ENCODE measurements at places on chromosomes 12 and 14.

DNA sequence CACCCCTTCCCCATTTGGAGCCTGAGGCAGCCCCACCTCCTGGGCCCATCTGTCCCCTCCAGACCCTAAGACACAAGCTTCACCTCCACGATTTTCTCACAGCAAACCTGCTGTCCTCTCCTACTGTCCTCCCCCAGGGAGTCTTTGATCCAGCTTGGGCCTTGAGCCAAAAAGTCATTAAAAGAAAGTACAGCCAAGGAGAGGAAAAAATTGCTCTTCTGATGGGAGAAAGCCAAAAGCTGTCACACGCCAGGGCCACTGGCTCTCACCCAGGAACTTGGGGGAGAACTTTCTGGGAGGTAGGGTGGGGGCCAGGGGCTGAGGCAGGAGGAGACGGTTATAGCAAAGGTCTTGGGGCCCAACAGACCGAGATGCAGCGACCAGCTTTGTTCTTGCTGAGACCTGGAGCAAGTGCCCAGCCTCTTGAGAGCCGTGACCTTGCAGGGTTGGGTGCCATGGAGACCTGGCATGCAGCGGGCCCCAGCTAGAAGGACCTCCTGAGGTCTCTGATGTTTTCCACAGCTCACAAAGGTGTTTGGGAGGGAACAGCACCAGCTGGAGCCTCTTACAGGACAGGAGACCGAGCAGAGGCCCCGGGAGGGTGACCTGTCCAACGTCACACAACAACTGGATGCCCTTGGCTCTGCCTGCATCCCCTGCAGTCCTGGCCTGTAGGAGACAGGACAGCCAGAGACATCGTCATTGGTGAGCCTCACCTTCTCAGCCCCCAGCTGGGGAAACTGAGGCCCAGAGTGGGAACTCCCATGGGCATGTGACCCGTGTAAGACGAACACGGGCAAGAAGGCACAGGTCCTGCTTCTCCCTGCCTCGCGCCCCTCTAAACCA, 124.5 kb downstream of the CALM1 start:
- DNase-seq = no peak

GRCh38 chr12:50403001-50403440, 2.3 kb downstream of the LARP4 start:
- DNase-seq = no peak

- no peak for DNase-seq
Observed at GRCh38 chr12:52370926-52371608, 3.8 kb upstream of the KRT85 start.

DNA sequence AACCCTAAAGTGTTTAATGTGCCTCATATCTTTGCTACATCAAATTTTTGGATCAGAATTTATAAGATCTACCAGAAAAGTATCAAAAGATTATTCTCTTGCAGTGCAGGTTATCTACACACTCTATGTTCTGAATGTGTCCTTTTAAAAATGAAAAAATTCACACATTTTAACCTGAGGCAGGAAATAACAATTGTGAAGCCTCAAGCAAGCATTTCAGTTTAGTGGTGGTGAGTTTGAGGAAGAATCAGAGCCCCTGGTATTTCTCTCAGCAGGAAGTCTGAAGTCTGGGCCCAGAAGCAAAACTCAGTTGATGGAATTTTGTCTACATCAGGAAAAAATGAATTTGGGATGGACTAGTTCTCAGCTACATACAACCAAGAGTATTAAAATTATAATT, 137.0 kb upstream of the PZP start:
- no peak for DNase-seq

GRCh38 chr14:71163050-71163841, 256.0 kb downstream of the PCNX1 start:
- DNase-seq = no peak

- DNase-seq = no peak
Observed at GRCh38 chr14:65853407-65853955, 441.0 kb downstream of the FUT8 start.

DNA sequence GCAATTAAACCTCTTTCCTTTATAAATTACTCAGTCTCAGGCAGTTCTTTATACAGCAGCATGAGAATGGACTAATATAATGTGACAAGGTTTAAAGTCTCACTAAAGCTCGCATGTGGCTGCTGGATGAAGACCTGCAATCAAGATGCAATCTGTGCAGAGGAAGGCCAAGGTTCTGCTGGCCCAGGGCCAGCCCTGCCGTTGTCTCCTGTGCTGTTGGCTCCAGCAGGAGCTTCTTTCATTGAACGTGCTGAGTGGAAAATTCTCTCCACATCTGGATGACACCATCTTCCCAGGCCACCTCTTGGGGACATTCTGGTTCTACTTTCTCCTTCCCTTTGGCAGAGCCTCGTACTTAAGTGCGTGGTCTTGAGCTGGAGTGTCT, 742.2 kb downstream of the VRK1 start:
- DNase-seq = no peak

DNA sequence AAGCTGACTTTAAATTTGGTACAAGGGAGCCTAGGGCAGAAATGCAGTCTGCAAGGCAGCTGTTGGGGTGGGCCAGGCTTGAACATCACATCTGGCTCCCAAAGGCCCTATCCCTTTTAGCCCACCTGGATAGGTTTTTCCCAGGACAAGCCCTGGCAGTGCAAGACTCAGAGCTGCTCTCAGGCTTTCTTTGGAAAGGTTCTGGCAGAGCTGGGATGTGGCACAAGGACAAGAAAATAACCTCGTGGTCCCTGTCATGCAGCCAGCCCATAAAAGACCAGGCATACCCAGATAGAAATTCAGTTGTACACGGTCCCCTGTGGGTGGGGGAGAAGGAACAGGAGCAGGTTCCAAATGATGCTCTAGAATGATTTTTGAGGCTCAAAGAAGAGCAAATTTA, 206.9 kb downstream of the TTC7B start:
- DNase-seq = no peak

DNA sequence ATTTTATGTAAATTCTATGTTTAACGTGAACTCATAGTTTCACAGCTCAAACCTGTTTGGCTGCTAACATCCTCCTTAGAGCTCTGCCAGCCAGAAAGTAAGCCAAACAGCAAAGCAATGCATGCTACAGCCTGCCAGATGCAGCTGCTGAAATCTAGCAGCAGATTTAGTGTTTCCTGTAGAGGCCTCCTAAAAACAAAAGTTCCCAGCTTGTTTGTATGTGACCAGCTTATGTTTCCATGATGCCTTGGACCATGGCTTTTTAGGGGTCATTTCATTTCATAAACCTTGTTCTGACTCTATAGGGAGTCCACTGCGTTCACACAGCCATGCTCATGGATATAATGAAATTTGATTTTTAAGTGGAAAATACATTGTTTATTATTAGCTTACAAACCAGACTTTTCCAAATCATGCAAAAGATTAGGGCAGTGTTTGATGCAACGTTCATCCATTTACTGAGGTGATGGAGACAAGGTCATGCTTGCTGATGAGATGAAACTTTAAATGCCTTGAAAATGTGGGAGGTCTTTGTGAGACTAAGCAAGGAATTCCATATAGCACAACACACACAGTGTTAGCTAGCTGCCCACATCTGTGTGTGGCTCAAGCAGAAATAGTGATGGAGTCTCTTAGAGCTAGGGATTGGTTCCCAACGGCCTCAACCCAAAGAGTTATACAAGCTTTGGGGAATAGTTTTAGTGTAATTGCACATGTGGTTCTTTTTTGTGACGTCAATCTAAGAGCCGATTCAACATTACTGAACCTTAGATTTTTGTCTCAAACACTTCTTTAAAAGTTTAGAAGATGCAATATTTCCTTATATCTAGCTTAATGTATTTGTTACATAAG, 157.5 kb upstream of the LRIG3 start:
- no peak for DNase-seq

DNA sequence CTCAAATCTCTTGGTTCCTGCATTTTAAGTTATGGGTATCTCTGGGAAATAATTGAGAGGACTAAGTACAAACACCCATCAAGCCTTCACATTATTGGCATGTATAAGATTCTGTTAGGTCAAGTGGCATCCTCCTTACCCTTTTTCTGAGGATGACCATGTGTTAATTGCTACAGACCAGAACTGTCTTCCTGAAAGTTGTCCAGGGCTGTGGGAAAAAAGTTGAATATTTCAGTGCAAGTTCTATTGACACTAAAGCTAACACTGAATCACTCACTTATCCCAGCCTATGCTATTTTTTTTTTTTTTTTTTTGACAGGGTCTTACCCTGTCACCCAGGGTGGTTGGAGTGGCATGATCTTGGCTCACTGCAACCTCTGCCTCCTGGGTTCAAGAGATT, 130.1 kb upstream of the HIF1A start:
- DNase-seq = no peak

GRCh38 chr12:110373962-110374611, 29.4 kb downstream of the ANAPC7 start:
- no peak for DNase-seq

DNA sequence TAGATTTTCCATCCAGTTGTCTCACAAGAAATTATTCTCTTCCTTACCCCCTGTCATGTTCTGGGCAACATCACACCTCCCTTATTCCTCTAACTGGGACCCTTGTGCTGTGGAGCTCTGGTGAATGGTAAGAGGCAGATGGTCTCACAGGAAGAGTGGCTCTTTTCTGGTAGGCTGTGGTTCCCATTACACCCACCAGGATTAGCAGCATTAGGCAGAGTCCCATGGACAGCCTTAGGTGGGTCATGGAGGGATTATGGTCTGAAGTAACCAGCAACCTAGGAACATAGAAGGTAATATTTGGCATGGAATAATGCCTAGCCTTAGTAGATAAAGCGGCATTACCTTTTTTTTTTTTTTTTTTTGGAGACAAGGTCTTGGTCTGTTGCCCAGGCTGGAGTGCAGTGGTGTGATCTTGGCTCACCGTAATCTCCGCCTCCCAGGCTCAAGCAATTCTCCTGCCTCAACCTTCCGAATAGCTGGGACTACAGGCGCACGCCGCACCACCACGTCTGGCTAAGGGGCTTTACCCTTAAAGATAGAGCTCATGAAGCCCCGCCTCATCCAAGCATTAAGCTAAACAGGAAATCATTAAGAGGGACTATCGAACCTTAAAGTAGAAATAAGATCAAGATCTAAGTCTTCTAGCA, 4.0 kb downstream of the C14orf119 start:
- DNase-seq = no peak

DNA sequence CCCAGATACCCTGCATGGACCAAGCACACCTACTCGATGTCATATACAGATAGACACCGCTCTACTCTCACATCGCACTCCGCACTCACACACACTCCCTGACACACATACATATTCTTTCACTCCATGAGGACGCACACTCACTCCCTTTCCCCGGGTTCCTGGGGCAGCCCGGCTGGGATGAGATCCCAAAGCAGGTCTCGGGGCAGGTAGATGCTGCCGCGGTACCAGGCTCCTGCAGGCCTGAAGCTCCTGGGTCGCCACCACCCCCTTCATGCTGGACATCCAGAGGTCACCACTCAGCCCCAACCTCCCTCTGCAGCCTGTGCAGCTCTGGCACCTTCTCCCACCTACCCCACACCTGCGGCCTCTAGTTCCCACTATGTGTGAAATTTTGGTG, 2.3 kb downstream of the C1QL4 start:
- DNase-seq = no peak

DNA sequence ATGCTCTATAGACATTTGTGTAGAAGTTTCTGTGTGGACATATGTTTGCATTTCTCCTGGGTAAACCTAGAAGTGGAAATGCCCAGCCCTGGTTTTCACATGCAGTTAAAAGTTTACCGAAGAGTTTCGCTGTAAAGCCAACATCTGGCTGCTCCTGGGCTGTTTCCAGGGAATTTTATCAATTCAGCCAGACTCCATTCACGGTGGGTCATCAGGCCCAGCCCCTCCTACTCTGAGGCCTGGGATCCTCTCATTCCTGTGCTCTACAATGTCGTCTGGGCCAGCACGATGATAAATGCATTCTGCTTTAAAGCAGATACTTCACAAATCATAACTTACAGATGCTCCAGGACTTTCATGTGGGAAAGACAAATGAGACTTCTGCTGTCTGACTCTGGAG, 7.1 kb downstream of the NUAK1 start:
- DNase-seq = no peak

DNA sequence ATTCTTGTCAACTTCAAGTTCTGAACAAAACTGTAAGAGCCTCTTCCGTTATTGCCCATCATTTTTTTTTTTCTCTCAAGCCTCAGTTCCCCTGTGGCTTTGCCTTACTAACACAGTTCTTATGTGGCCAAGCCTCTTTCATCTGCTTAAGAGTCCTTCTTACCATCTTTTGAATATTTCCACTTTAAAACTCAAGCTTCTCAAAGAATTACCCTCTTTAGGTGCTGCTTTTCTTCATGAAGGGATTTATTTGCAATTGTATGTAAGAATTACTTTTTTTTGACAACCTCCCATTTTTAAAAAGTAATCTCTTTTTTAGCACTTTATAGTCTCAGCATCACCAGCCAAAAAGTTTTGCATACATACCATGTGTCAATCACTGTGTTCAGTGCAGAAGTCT, 240.2 kb upstream of the RMST start:
- no peak for DNase-seq

DNA sequence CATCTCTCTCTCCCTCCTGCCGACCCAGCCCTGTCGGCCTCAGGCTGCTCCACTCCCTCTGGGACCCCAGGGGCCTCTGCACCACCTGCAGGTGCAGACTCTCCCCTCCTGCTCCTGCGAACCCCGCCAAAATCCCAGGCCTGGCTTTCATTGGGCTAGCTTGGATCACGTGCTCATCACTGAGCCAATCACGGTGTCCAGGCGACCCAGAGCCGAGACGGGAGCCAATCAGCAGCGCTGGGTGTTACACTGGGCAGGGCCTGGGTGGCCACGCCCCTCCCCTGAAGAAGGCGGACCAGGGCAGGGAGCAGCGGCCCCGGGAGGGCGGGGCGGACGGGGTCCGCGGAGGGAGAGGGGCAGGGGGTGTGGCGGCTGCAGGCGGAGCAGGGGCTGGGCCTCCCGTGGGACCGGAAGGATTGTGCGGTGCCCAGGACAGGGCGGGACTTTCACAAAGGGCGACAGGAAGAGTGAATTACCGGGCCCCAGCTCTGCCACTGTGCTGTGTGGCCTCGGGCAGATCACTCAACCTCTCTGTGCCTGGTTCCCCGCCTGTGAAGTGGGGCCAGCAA, 66.6 kb upstream of the FBRSL1 start:
- no peak for DNase-seq

- peak; percentile 31 for DNase-seq
Observed at GRCh38 chr14:92603309-92604242, 90.0 kb downstream of the RIN3 start.

GRCh38 chr12:49538510-49539403, at the start of gene KCNH3:
TSS of gene KCNH3 (plus strand) at chr12:49539030. CDS start at chr12:49539417, 387 bp downstream.
- peak; percentile 62 for DNase-seq

GRCh38 chr12:123055281-123055766, 74.8 kb downstream of the ARL6IP4 start:
- no peak for DNase-seq

All from stimulated activated CD4-positive, alpha-beta T cell treated with anti-CD3 and anti-CD28 coated beads, TNF-alpha, amount 100 ng/mL, for 24 hours (primary cell).